GM20000 (cell line): ENCODE measurements at places on chromosomes 16 and 17.

DNA sequence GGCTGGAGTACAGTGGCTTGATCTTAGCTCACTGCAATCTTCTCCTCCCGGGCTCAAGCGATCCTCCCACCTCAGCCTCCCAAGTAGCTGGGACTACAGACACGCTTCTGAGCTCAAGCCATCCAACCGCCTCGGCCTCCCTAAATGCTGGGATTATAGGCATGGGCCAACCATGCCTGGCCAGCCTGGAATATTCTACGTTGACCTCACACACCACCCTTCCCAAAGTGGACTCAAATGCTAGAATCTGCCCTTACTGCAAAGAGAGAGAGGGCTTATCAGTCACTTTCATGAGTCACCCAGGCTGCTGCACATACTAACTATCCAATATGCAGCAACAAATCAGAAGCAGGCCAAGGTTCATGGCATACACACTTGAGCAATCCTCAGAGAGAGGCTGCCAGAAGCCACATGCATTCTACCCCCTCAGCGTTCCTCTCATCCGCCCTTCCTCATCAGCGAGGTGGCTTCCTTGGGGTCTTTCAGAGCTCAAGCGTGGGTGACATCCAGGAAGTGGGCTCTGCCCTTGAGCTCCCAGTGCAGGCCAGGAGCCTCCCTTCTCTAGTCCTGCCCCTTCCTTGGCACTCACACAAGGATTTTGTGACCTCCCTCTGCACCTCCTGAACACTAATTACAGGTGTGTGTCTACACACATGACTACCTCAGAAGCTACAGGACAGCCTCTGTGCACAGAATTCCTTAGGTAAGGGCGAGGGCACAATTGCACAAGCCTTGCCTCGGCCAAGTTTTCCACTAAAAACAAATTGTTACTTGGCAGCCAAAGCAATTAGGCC lies 24.8 kb upstream of the SIAH1 start:
- no peak for DNase-seq

DNA sequence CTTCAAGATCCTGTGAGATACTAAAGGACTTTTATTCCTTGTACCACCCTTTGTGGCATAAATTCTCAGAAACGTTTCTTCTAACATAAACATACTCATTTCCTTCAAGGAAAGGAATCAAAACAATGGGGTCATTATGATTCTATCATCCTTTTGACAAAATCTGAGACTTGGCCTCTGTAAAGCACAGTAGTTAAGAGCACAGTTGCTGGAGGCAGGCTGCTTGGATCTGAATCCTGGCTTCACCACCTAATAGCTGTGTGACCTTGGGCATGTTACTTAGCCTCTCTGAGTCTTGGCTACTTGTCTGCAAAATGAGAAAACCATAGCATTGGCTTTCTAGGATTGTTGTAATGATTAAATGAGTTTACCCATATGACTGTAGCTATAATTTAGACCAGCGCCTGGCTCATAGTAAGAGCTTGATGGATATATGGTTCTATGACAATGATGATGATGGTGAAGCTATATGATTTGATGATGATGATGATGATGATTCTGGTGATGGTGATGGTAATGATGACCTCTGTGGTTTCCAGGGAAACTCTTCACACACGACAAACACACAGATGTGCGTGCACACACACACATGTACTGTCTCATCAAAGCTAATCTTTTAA lies 6.1 kb upstream of the KRT31 start:
- DNase-seq, result no peak

GRCh38 chr16:88936008-88936555 lies 40.9 kb downstream of the CBFA2T3 start:
- DNase-seq, result peak; percentile 81

DNA sequence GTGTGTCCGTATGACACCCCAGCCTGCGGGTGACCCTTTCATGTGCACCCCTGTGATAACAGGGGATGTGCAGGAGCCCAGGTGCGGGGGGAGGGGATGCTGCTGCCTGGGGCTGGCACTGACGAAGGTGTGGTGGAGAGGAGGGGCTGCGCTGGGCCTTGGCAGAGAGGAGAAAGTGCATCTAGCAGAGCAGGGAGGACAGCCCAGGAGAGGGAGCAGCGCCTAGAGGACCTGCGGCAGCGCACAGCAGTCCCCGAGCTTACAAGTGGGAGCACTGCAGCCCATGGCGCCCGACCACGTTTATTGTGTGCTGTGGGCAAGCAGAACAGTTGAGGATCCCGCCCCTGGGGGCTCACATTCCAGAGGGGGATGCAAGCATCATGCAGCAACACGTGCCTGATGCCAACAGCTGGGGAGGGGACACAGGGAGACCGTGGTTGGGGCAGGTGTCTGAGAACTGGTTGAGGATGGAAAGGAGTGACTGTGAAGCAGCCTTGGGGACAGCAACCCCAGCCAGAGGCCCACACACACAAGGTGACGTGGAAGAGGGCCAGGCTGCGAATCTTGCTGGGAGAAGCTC lies 10.9 kb upstream of the SLC7A5 start:
- DNase-seq, result no peak

DNA sequence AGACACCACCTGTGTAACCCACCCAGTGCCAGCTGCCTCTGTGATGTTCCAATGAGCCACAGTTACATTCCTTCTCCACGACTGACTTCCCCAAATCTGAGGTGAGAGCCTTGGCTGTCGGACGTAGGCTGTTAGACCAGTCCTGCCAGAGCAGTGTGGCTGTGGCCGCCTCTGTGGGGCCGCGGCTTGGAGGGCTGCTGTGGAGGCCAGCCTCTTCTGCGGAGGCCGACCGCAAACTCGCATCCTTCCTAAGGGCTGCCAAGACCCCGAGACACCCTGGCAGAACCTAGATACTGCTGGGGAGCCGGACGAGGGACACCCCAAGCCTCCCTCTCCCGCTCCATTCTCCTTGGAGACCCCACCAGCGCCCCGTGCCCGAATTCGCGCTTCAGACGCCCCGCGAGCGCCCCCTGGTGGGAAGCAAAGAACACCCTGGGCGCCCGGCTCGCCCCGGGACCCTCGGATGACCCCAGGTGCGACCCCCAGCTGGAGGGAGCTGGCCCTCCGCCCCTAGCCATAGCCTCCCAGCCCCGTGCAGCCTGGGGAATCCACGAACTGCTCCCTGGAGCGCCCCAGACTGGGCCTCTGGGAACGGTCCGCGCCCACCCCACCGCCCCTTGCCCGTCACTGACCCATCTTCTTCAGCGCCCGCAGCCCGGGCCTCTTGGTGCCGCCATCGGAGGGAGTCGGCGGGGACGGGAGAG lies 547 bp downstream of the PLCD3 start:
- DNase-seq, result peak; percentile 64

- no peak for DNase-seq
Observed at GRCh38 chr16:89583197-89583894, 7.8 kb downstream of the CPNE7 start.

GRCh38 chr16:70646260-70647241 lies at the start of gene IL34:
IL34 (plus strand) TSS chr16:70646559; CDS start chr16:70646948, 389 bp downstream.
- DNase-seq, result peak; percentile 10

DNA sequence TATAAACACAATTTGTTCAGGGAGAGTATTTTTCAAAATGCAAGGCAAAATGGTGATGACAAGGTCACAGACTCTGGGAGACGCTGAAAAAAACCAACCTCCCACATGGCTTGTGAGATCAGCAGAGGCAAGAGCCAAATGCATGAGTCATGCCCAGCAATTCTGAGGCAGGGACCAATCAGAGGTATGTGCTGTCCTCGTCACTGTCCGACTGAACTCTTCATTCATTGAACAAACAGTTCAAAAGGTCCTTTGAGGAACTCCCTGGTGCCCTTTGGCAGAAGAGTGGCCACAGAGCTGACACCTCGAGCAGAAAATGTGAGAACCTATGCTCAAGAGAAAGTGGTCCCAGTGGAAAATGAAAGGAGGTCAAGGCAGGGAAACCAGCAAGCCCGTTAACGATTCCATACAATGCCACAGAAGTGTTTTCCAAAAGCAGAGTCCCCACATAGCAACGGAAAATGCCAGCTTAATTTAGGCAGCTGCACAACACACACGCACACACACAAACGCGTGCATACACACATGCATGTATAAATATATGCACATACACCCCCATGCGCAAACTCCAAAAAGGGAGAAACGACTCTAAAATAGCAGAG lies 50.9 kb downstream of the CDH11 start:
- no peak for DNase-seq

- no peak for DNase-seq
Observed at GRCh38 chr17:8159459-8160223, 3.1 kb downstream of the VAMP2 start.

GRCh38 chr16:49697631-49698452 lies 158.1 kb downstream of the ZNF423 start:
- DNase-seq, result no peak
